ENCODE measurements at places on chromosomes 11 and 22.

- no peak for DNase-seq
These were observed 125.1 kb downstream of the BCR start for GRCh38 chr22:23305321-23305910.

- DNase-seq, result peak; percentile 50
These were observed 653 bp downstream of the GRK3 start for GRCh38 chr22:25564979-25565677.

GRCh38 chr11:93697611-93698010 lies 36.1 kb downstream of the CEP295 start:
- DNase-seq, result no peak

DNA sequence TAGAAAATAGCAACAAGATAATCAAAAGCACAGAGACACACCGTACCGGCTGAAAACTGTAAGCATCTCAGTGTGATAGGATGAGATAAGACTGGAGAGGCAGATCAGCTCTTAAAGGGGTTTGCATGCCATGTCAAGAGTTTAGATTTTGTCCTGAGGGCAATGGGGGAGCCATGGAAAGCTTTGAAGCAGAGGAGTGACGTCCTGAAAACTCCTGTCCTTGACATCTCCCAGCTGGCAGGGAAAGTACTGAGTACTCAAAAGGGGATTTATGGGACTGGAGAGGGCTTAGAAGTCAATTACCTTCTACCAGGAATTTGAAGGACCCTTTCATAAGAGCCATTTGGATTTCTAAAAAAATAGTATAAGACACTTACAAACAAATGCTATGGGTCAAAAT lies 420.5 kb upstream of the NARS2 start:
- no peak for DNase-seq

DNA sequence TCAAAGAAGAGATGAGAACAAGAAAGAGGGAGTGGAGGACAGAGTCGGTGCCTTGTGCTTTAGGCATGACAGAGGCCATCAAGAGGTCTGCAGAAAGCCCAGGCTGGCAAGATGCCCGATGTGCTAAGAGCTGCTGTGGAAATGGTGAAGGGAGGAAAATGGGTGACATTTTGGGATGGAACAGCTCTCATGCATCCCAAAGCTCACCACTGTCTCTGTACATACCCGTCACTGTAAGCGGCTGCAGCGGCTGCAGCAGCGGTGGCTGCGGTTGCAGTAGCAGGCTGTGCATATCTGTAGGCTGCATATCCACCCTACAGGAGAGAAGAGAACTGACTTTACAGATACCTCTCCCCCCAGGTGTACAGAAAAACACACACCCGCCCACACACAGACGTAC lies 28.6 kb downstream of the APOL5 start:
- no peak for DNase-seq

DNA sequence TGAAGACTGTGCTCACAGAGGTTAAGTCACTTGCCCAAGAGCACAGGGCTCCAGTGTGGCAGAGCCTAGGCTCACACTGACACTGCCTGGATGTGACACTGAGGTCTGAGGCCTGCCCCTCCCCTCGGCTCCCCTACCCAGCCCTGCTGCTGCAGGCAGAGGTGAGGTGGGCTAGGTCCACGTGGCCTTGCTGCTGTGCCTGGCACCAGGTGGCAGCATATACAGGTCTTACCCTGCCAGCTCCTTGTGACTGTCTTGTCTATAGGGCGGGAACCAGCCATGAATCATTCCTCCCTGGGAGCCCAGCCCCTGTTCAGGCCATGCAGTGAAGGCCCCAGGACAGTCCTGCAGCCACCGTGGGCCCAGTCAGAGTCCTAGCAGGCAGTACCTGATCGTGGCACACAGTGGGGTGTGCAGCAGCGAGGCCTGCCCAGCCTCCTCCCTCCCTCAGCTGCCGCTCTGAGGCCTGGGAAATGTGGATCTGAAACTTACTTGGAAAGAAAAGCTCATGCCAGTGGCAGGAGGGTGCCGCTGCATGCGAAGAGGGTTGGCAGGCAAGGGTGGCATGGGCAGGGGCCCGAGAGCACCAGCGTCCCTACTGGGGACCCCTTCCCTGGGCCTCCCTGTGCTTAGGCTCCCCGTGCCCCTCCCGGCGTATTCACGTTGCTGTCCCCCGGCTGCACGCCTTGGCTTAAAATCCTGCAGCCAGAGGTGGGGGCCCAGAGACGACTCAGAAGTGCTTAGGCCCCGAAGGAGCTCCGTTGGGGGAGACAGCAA lies 1.2 kb upstream of the CERK start:
- DNase-seq, result no peak

DNA sequence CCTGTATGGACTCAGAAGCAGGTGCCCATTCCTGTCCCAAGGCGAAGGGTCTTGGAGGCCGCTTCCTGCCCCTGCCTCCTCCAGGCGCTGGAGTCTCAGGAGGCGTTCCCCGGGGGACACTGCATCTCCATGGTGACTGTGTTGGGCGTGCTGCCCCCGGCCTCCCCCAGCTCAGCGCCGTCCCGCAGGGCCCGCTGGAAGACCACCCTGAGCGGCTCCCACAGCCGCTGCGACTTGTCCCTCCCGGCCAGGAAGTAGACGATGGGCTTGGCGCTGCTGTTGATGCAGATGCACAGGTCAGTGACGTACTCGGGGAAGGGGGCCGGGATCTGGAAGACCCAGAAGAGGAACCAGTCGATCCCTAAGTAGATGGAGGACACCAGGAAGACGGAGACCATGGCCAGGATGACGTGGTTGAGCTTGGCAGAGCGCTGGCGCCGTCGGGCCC lies 7.8 kb downstream of the MRGPRF start:
- no peak for DNase-seq

DNA sequence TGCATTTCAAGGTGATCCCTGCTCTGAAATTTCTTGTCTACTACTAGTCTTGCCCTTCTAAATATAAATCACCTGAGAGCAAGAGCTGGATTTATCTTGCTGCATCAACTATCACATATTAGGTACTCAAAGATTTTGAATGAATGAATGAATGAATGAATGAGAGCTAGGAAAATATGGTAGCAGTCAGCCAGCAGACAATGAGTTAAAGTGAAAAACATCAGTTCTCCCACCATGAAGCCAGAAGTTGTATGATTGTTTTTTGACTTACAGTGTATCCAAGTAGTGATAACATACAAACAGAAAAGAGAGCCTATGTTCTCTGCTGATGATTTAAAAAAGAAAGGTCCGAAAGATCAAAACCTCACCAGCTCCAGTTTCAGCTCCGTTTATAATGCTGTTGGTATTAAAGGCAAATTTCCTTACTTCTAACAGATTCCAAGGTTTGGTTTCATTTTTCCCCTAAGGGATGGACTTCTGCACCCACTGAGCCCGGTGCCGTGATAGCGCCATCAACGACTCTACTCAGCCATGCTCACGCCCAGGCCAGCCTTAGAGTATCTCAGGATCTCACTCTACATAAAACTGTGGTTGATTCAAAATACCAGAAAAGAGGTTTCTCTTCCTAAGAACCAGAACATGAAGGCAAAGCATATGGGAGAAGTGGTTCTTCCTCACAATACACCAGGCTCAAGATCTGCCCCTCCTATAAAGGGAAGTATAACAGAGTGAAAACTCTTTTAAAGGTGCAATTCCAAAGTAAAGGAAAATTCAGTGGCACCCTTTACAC lies 92.0 kb downstream of the SGSM3 start:
- DNase-seq, result no peak

- DNase-seq, result no peak
These were observed 5.8 kb downstream of the OMP start for GRCh38 chr11:77108436-77108835.

- DNase-seq, result no peak
These were observed 52.5 kb downstream of the RRAS2 start for GRCh38 chr11:14306481-14306880.
